ENCODE measurements at places on chromosomes 2 and 18.

DNA sequence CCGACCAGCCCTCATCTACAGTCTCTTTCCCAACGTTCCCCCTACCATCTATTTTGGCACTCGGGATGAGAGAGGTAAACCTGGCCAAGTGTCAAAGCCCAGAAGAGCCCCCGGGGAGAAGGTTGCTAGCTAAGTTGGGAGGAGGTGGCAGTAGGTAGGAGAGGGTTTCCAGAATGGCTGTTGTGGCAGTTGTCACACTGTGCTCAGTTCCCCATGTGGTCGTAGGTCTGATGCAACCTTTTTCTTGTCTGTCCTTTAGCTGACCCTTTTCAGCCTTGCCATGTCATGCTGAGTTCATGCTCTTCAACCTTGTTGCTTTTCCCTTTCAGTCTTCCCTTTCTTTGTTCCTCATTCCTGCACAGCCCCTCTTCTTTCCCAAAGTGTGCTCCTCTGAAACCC is 34.5 kb downstream of the TTLL4 start:
- no peak for DNase-seq

- no peak for DNase-seq
These were observed 228.0 kb upstream of the ID2 start for GRCh38 chr2:8453904-8454302.

DNA sequence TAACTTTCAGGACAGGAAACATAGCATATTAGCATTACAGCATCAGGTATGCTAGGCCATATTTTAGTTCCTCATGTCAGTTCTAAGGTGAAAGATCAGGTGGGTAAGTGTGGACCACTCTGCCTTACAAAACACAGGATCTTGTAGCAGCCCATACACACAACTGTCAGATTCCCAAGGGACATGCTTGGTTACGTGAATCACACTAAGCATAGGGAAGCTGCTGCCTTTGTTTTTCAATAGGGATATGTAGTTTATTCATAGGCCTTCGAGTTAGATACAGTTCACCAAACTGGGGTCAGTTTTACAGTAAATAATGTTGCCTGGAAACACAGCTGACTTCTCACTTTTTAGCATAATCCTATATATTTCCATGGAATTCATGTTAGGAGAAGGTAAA is 116.1 kb upstream of the OTX1 start:
- no peak for DNase-seq

DNA sequence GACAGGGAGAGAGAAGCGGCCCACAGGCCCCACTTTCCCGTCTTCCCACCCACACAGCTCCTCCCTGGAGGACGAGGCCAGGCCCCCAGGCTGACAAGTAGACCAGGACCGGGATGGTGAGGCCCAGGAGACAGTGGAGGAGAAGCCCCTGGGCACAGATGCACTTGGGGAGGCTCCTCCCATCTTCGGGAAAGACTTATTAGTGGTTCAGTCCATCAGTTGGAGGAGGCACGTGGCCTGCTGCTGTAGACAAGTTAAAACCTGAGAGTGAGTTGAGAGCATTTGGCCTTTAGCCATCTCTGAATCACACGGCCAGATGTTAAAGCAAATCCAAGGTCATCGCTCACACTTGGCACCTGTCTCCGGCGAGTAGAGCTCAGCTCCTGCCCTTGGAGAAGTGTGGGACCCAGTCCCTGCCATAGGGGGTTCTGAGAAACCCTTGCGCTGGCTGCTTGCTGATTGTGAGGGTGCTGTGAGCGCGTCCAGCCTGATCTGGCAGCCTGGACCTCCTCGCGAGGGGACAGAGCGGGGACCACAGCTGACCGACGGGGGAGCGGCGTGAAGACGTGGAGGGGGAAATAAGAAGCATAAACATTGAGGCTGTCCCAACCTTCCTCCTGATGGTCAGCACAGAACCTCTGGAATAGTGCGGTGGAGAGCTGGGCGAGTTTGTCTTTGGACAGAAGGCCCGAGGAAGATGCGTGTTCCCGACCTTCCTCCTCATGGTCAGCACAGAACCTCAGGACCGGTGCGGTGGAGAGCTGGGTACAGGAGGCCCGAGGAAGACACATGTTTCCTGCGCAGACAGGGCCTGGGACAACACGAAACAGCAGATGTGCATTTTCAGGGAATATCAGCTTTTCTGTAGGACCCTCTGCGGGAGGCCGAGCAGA is 24.7 kb upstream of the ALLC start:
- no peak for DNase-seq

DNA sequence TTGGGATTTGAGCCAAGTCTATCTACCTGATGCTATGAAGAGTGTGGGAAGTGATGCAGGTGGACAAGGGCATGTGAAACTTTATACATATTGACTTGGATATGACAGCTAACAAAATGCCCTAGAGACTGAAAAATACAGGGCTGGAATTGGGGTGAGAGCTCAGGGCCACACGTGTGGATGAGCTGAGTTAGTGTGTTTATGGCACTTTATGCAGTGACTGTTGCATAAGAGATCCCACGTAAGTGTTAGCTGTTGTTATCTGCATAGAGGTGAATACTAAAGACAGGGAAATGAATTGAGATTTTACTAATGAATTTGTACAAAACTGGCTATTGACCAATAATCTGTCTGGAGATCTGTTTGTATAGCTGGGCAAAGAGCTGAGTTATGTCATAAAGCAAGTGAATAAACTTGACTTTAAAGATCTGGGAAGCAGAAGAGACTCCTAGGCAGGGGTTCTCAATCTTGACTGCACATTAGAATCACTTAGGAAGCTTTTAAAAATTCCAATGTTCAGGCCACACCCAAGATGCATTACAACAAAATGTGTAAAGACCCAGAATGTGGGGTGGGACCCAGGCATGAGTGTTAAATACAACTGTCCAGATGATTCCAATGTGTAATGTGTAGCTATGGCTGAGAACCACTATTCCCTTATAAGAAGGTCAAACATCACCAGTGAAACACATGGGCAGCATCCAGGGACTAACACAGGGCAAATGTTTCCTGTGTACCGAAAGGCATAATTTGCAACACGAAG is 74.2 kb upstream of the STK17B start:
- DNase-seq: no peak

DNA sequence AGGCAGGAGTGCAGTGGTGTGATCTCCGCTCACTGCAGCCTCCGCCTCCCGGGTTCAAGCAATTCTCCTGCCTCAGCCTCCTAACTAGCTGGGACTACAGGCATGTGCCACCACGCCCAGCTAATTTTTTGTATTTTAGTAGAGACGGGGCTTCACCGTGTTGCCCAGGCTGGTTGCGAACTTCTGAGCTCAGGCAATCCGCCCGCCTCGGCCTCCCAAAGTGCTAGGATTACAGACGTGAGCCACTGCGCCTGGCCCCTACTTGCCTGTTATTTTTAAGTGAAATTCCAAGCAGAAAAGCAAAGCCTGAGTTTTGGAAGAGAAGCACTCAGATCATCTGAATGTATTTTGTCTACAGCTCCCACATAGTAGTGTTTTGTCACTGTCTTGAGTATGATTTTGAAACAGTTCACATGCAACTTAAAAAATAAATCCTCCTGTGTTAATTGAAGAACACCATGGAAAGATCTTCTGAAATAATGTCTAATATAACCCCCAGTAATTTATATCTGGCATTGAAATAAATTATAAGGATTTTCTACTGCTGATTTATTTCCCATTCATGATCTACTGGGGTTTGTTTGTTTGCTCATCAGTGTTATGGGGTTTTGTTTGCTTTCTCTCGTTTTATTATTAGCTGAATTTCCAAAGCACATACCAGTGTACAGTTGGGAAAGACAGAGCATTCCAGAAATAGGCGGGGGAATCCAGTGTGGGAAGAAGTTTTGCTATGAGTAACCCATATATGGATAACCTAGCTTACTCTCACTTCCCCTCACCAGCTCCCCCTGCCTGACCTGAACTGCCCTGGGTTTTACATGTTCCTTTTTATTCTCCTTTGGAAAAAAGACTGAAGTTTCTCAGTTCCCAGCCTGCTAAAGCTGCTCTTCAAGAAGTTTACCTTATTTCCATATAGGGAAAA is 80.1 kb upstream of the MAP3K20 start:
- DNase-seq: no peak

GRCh38 chr2:64630752-64631151 is 23.0 kb downstream of the SERTAD2 start:
- DNase-seq: no peak

DNA sequence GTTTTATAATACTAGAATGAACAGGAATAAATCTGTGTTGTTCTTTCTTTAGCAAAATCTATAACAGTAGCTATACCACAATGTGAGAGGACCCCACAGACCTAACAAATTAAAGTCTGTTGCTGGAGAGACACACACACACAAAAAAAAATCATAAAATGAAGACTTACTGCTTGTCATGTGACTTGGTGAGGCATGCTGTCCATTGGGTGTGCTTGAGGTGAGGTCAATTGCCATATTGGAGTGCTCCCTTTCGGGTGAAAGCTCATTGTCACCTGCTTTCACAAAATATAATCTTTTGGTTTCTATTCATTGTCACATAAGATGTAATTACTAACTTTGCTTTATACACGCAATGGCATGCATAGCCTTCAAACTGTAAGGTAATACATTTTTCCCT is 3.9 kb downstream of the IKZF2 start:
- DNase-seq: no peak

GRCh38 chr2:33133454-33133952 is 186.8 kb downstream of the LTBP1 start:
- DNase-seq: no peak

DNA sequence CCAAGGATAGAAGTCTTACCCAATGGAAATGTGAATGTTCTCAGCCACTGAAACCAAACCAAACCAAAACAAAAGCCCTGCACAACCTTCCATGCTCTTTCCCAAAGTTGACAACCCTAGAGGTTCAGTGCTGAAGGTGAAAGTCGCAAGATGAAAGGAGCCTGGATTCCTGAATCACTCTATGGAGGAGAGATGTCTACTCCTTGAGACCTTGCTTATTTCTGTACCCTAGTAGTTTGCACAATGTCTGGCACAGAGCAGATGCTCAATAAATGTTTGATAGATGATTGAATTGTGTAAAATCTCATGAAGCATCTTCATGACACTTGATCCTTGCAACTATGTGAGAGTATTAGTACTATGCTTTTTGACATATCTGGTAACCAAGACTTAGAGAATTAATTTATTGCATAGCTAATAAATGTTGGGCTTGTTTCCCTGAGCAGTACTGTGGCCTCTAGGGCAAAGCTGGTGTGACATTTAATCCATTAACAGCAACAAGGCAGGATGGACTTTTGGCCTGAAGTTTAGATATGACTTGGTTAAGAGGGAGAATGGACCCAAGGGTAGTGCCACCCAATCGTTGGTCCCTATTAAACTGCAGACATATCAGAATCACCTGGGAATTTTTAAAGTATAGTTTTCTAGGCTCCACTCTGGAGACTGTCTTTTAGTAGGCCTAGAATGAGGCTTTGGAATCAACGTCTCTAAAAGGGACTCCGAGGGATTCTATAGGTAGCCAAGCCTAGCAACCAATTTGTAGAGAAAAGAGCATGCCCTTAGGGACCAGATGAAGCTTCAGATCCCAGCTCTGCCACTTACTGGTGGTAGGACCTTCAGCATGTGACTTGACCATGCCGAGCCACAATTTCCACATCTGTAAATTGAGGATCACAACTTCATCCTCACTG is 145.9 kb downstream of the DDX1 start:
- no peak for DNase-seq

DNA sequence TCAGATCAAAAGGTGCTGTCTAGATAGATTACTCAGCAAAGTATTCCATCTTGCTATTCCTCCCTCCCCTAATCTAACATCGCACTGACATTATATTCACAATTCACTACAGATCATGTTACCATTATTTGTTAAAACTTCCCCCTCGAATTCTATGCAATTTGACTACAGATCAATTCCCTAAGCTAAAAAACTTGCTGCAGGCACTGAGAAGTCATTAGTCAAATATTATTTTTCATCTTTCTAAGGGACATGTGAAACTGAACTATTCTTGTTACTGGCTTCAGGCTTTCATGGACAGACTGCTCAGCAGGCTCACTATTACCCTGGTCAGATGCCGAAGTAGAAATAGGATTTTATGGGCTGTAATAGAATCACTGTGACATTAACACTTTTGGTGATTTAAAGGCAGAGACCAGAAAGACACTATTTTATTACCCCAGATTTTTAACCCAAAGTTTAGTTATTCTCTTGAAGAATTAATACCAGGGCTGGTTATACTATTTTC is 15.1 kb downstream of the MYL1 start:
- DNase-seq: no peak

GRCh38 chr2:230713331-230714135 is 891 bp downstream of the CAB39 start:
- peak; percentile 21 for DNase-seq

- no peak for DNase-seq
These were observed 41.0 kb downstream of the EPB41L5 start for GRCh38 chr2:120053891-120054290.

GRCh38 chr2:201157694-201158093 is 25.2 kb upstream of the CASP10 start:
- no peak for DNase-seq

GRCh38 chr2:20415511-20415918 is 31.4 kb upstream of the RHOB start:
- no peak for DNase-seq

GRCh38 chr18:11989966-11990380 is 8.7 kb downstream of the IMPA2 start:
- DNase-seq: no peak

DNA sequence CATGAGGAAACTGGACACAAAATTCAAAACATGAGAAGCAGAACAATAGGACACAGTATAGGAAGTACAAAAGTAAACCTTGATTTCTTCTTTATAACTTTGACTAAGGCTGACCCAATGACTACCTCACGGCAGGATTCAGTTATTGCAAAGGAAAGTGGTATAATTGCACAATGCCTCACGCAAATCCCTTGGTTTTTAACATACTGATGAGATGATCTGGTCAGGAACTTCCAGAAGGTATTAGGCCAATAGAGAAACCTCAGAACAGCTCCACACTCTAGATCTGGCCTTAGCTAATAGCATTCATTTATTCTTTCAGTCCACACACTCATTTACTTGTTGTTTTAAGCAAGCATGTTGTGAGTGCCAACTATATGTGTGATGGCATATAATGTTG is 1526.9 kb upstream of the ACVR2A start:
- DNase-seq: no peak

- peak; percentile 41 for DNase-seq
These were observed 24.4 kb downstream of the MBP start for GRCh38 chr18:77108001-77108692.

GRCh38 chr2:113105047-113105785 is 22.2 kb upstream of the IL1RN start:
- no peak for DNase-seq

GRCh38 chr2:47297767-47298425 is 105.1 kb upstream of the MSH2 start:
- no peak for DNase-seq

- DNase-seq: no peak
These were observed 17.4 kb downstream of the LDLRAD4 start for GRCh38 chr18:13235981-13236380.
